Right atrium auricular region (tissue), 2 donors: ENCODE measurements at places on chromosomes 6 and 20. TPM values are rescaled to one million over a fixed set of nuclear protein-coding genes. Genes with fewer than 3 reads are reported as not detected.

Gene ISM1
- 0.59 TPM for total RNA-seq

GRCh38 chr20:61912665-61913422 is 152.8 kb downstream of the TAF4 start:
- no peaks in the 10 kb centered on the region for H3K4me1 ChIP-seq
- H3K27me3 ChIP-seq: no peaks in the 10 kb centered on the region
- no peak for DNase-seq
- H3K36me3 ChIP-seq: no peaks in the 10 kb centered on the region

Gene SLC13A3
- 0.37 TPM for total RNA-seq

- peak; percentile 73 for DNase-seq
- no peaks in the 10 kb centered on the region for H3K4me1 ChIP-seq
- H3K27me3 ChIP-seq: no peaks in the 10 kb centered on the region
Observed at GRCh38 chr6:36120979-36121786, 9.1 kb upstream of the MAPK13 start.

- H3K4me1 ChIP-seq: no peaks in the 10 kb centered on the region
- no peak overlapping the region for H3K4me3 ChIP-seq
- H3K27ac ChIP-seq: no peak overlapping the region
- DNase-seq: no peak
- H3K27me3 ChIP-seq: peaks cover 8% of the 10 kb centered on the region
Observed at GRCh38 chr6:28794175-28795002, 129.4 kb downstream of the TRIM27 start.

Gene AIG1
- total RNA-seq: 28.6 TPM

DNA sequence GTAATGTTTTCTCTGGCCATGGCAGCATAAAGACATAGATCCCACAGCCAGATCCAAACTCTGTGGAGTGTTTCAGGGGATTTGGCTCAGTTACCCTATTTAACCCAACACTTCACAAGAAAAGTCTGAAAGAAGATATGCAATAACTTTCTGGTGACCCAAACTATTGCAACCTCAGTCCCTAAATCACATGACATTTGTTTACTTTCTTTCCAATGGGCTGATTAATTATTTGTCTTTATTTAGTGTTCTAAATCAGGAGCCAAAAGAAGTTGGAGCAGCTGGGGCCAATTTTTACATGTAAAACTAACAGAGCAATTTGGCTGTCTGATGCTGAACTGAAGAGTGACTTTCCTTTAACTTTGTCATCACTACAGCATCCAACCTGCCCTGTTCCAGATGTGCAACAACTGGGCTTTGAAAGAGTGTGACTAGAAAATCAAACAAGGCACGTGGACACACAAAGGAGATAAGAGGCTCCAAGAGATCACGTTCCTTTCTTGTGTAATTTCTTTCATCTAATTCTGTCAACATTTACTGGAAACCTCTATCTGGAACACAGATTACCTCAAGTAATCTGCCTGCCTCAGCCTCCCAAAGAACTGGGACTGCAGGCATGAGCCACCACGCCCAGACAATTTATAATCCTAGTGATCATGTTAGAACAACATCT is 90.8 kb downstream of the TRMT11 start:
- H3K27me3 ChIP-seq: no peaks in the 10 kb centered on the region
- no peaks in the 10 kb centered on the region for H3K36me3 ChIP-seq
- H3K4me3 ChIP-seq: no peak overlapping the region
- no peaks in the 10 kb centered on the region for H3K4me1 ChIP-seq
- no peak for DNase-seq
- no peak overlapping the region for H3K27ac ChIP-seq

DNA sequence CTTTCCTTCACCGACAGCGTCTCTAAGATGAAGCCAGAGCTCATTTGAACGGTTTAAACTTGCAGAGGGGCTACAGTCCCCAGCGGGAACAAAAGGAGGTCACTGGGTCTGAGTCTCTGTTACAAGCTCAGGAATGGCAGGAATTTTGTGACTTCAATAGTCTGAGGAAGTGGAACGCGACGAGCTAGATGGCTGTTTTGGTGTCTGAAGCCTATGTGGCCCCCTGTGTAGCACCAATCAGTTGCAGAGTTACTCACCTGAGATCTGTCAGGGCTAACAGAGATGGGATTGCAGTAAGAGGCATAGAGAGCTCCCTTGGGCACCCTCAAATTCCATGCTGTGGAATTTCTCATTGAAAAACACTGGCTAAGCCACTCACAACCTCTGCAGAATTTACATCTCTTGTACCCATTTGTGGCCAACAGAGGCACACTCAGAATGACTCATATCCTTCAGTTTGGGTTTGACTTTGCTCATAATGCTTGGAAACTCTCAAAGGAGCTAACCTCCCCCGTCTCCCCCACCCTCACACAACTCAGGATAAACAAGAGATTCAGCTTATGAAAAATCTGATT is 7.1 kb upstream of the TCP11 start:
- no peak for DNase-seq
- no peaks in the 10 kb centered on the region for H3K4me1 ChIP-seq
- H3K27ac ChIP-seq: no peak overlapping the region
- H3K4me3 ChIP-seq: no peak overlapping the region
- H3K27me3 ChIP-seq: no peaks in the 10 kb centered on the region
- no peaks in the 10 kb centered on the region for H3K36me3 ChIP-seq

Gene TEAD3
- total RNA-seq: 19.3 TPM

DNA sequence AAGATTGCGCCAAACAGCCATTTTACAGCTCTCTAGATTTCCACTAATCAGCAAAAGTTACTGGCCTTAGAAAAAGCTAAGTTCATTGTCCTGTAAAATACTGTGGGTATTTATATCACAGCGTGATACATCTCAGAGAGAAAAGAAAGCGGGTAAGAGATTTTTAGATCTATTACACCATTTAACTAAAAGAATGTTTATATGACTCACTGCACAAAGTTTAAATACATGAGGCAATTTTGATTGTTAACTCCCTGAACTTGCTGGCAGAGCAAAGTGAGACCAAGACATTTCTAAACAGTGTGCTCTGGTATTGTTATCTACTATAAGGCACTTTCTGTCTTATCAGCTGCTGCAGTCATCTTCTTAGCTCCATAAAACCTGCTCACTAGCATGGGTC is 314.3 kb downstream of the EPHA7 start:
- H3K27me3 ChIP-seq: no peaks in the 10 kb centered on the region
- H3K36me3 ChIP-seq: no peaks in the 10 kb centered on the region
- H3K4me3 ChIP-seq: no peak overlapping the region
- DNase-seq: no peak
- no peak overlapping the region for H3K27ac ChIP-seq

- no peak overlapping the region for H3K27ac ChIP-seq
- no peaks in the 10 kb centered on the region for H3K27me3 ChIP-seq
- H3K4me3 ChIP-seq: no peak overlapping the region
- no peaks in the 10 kb centered on the region for H3K36me3 ChIP-seq
- DNase-seq: no peak
Observed at GRCh38 chr20:45187693-45188092, 13.0 kb downstream of the PI3 start.

Gene MUC21
- not detected for total RNA-seq

Gene SLC24A3
- total RNA-seq: 3.7 TPM

- H3K36me3 ChIP-seq: no peaks in the 10 kb centered on the region
- peaks cover 23% of the 10 kb centered on the region for H3K4me1 ChIP-seq
- H3K4me3 ChIP-seq: peak overlapping the region; percentile 45
- peak overlapping the region; percentile 85 for H3K27ac ChIP-seq
- no peak for DNase-seq
- H3K27me3 ChIP-seq: no peaks in the 10 kb centered on the region
Observed at GRCh38 chr6:156719395-156719719, 57.8 kb upstream of the ARID1B start.

Gene LSM14B
- total RNA-seq: 26.1 TPM

Gene GTSF1L
- total RNA-seq: not detected

- H3K4me1 ChIP-seq: peaks cover 48% of the 10 kb centered on the region
- H3K27ac ChIP-seq: peak within 1 kb of the TSS; percentile 59
- peak within 1 kb of the TSS; percentile 21 for H3K4me3 ChIP-seq
- peak; percentile 81 for DNase-seq
Observed at GRCh38 chr20:11917663-11918062, at the start of gene BTBD3. Gene BTBD3 (plus strand): TSS chr20:11917893. CDS start chr20:11918276, 383 bp downstream.

Gene DHX35
- total RNA-seq: 15.2 TPM

DNA sequence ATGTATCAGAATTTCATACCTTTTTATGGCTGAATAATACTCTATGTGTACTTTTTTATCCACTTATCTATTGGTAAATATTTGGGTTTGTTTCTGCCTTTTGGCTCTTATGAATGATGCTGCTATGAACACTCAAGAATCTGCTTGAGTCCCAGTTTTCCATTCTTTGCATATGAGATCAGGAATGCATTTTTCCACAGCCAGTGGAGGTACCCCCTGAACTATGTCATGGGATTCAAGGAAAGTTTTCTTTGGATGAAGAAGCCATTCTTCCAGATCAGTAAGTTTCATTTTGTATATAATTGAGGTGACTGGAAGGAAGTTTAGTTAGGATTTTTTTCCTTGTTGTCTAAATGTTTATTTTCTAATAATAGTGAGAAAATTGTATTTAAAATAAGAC is 40.9 kb downstream of the NKX2-4 start:
- peaks cover 40% of the 10 kb centered on the region for H3K36me3 ChIP-seq
- no peak overlapping the region for H3K27ac ChIP-seq
- no peak for DNase-seq
- H3K4me1 ChIP-seq: no peaks in the 10 kb centered on the region
- H3K27me3 ChIP-seq: no peaks in the 10 kb centered on the region

DNA sequence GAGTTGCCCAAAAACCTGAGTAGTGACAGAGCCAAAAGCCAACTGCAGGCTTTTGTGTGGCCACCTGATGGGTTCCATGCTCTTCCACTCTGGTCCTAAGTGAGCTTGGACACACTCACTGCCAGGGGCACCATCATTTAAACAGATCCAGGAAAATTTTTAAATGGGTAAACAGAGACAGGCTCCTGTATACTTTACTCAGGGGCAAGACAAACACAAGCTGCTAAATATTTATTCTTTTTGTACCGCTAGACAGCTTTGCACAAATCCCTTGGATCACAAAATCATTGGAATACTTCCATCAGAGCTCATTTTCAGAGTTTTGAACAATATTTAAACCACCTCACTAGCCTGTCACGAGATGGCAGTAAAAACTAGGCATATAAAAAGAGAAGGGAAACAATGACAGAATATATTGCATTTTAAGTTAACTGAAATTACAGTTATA is 31.4 kb downstream of the GCLC start:
- no peak for DNase-seq
- H3K27me3 ChIP-seq: no peaks in the 10 kb centered on the region

- no peaks in the 10 kb centered on the region for H3K36me3 ChIP-seq
- DNase-seq: no peak
- H3K27ac ChIP-seq: peak overlapping the region; percentile 78
Observed at GRCh38 chr6:97669191-97670031, 386.4 kb upstream of the MMS22L start.

- DNase-seq: no peak
- H3K27me3 ChIP-seq: no peaks in the 10 kb centered on the region
- H3K4me1 ChIP-seq: no peaks in the 10 kb centered on the region
- no peak overlapping the region for H3K27ac ChIP-seq
Observed at GRCh38 chr6:126202707-126203106, 137.2 kb upstream of the CENPW start.

- H3K4me3 ChIP-seq: no peak overlapping the region
- peaks cover 11% of the 10 kb centered on the region for H3K4me1 ChIP-seq
- H3K27ac ChIP-seq: no peak overlapping the region
- DNase-seq: no peak
- H3K27me3 ChIP-seq: no peaks in the 10 kb centered on the region
Observed at GRCh38 chr20:3383878-3384495, 23.5 kb downstream of the DNAAF9 start.

GRCh38 chr6:2885967-2886735 is 17.0 kb downstream of the SERPINB9 start:
- H3K27ac ChIP-seq: no peak overlapping the region
- peaks cover 17% of the 10 kb centered on the region for H3K36me3 ChIP-seq
- no peaks in the 10 kb centered on the region for H3K4me1 ChIP-seq
- no peak overlapping the region for H3K4me3 ChIP-seq
- DNase-seq: no peak

- no peaks in the 10 kb centered on the region for H3K36me3 ChIP-seq
- no peaks in the 10 kb centered on the region for H3K4me1 ChIP-seq
- H3K4me3 ChIP-seq: no peak overlapping the region
- no peak overlapping the region for H3K27ac ChIP-seq
- no peaks in the 10 kb centered on the region for H3K27me3 ChIP-seq
- DNase-seq: no peak
Observed at GRCh38 chr6:49516147-49516505, 16.4 kb downstream of the GLYATL3 start.

DNA sequence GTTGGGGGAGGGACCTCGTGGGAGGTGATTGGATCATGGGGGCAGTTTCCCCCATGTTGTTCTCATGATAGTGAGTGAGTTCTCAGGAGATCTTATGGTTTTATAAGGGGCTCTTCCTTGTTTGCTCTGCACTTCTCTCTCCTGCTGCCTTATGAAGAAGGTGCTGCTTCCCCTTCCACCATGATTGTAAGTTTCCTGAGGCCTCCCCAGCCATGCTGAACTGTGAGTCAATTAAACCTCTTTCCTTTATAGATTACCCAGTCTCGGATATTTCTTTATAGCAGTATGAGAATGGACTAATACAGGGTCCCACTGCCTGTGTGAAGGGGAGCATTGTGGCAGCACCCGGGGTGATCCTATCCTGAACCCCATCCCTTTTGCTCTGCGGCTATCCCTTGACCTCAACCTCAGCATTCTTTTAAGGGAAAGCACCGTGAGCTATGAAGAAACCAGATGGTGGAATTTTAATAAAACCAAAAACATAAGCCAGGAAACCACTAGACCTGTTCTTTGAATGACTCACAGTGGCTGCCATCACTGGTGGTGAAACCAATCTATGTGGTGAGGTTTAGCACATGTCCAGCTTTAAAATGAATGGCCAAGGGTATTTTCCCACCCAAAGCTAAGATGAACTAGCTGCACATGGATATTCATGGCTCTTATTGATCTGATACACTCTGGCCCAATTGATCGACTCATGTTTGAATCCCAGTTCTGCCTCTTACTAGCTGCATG is 62.2 kb downstream of the ZDHHC14 start:
- no peak overlapping the region for H3K4me3 ChIP-seq
- H3K27me3 ChIP-seq: no peaks in the 10 kb centered on the region
- no peaks in the 10 kb centered on the region for H3K36me3 ChIP-seq

DNA sequence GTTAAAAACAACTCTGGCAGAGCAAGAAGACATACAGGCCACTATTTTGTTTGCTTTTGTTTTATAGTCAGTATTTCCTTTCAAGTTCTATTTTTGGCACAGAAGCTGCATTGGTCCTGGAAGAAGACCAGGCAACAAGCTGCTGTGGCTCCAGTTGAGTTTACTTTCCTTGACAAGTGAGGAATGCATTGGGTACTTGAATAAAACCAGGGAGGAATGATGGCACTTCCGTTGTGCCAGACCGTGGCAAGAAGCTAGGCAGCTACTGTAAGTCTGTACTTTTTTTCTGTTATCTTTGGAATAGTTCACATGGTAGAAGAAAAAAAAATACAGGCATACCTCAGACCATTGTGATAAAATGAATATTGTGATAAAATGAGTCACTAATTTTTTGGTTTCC is 66.3 kb downstream of the NCOA3 start:
- H3K36me3 ChIP-seq: no peaks in the 10 kb centered on the region
- H3K4me1 ChIP-seq: no peaks in the 10 kb centered on the region
- peak overlapping the region; percentile 52 for H3K27ac ChIP-seq
- H3K4me3 ChIP-seq: no peak overlapping the region
- DNase-seq: no peak

Gene CAPN11
- 0.16 TPM for total RNA-seq
